Foreskin fibroblast (primary cell): ENCODE measurements at places on chromosomes 12 and 14.

DNA sequence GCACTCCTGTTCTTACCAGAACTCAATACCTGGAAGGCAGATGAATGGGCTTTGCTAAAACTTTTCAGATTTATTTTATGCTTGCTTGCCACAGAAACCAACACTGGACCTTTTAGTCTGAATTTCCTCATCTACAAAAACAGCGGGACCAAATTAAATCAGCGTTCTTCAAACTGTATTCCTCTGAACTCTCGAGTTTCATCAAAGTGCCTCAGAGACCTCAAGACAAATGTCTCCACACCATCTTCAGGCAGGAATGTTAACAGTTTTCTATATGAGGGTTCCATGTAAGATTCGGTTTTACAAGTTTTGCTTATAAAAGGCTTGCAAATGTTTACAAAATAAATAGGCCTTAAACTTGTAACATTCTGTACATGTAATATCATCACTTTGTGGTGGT is 74.6 kb downstream of the MED13L start:
- DNase-seq: peak; percentile 37

DNA sequence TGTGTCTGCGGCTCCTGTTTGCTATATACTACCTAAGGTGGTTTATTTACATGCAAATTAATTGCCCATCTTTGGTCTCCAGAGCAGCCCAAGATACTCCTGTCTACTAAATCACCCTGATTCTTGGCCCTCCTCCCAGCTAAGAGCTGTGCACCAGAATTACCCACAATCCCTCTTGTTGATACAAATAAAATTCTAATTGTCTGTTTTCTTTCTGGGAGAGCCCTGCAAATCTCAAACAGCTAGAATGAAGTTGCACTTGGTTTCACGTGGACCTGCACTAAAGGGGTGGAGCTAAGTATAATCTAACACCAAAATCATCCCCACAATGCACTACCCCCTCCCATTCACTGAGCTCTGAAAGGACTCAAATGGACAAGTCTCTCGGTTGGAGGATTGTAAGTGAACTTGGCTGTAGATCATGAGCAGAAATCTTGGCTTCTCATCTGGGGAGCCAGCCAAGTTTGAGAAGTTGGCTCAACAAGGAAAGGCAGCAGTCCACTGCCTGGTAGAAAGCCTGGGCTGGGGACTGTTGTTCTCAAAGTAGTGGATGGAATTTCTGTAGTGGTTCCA is 6.6 kb downstream of the MAX start:
- peak; percentile 54 for DNase-seq

GRCh38 chr12:71639341-71639760 is 24.3 kb downstream of the ZFC3H1 start:
- no peak for DNase-seq

- no peak for DNase-seq
These were observed 3.5 kb downstream of the SERPINA5 start for GRCh38 chr14:94584591-94585280.

- no peak for DNase-seq
These were observed 153.7 kb downstream of the PCNX1 start for GRCh38 chr14:71060825-71061455.
